NCI-H1092 treated with DMSO at 0.1 percent for 48 hours (cell line): ENCODE measurements at places on chromosomes 12 and 14.
A peak's percentile ranks its signal among the peaks of the same experiment; 100 is the strongest.

DNA sequence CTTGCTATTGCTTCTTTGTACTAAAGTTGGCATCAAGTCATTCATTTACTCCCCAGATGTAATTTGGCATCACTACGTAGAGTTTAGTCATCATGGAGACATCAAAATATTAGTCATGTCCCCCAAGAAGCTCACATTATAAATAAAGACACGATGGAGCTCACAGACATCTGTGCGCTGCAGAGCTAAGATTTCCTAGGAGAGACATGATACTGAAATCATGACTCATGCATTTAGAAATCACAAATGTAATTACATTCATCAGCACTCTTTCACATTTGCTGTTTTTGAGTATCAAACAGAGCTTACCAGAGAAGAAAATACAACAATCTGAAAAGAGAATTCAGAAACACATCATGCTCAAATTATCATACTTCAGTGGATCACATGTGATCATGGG is 169.8 kb downstream of the LRIG3 start:
- no peak for DNase-seq

GRCh38 chr14:99192028-99192621 is 79.9 kb downstream of the BCL11B start:
- peak; percentile 85 for DNase-seq

- DNase-seq: no peak
Measured at GRCh38 chr12:127271776-127272175, 995.2 kb upstream of the TMEM132C start.

- peak; percentile 35 for DNase-seq
Measured at GRCh38 chr12:104490850-104491249, 34.1 kb downstream of the CHST11 start.

GRCh38 chr12:24361877-24362580 is 412.6 kb upstream of the SOX5 start:
- DNase-seq: peak; percentile 12

- DNase-seq: no peak
Measured at GRCh38 chr14:56979936-56980335, 169.7 kb upstream of the OTX2 start.
